ENCODE measurements at places on chromosomes 16 and 17.

DNA sequence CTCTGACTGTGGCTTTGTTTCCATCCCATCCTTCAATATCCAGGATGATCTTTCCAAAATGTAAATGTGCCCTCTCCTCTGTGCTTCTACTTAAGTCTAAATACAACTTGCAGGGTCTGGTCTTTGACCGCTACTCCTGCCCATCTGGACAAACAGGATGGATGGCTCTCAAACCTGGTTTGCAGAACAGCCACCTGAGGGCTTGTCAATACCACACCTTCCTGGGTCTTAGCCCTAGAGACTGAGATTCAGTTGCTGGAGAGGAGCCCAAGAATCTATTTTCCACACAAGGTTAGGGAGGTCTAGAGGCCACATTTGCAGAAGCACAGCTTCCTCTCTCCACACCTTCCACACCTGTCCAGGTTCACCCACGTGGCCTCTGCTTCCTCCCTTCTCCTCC is 1.9 kb upstream of the GRB7 start:
- DNase-seq, result no peak

GRCh38 chr17:17300624-17301568 is 2.3 kb upstream of the NT5M start:
- no peak for DNase-seq

GRCh38 chr17:21193031-21193430 is 20.9 kb downstream of the TMEM11 start:
- DNase-seq, result no peak

GRCh38 chr17:77973953-77974352 is 15.4 kb downstream of the TNRC6C start:
- no peak for DNase-seq

- DNase-seq, result no peak
Measured at GRCh38 chr16:67675999-67676398, 9.4 kb downstream of the C16orf86 start.

DNA sequence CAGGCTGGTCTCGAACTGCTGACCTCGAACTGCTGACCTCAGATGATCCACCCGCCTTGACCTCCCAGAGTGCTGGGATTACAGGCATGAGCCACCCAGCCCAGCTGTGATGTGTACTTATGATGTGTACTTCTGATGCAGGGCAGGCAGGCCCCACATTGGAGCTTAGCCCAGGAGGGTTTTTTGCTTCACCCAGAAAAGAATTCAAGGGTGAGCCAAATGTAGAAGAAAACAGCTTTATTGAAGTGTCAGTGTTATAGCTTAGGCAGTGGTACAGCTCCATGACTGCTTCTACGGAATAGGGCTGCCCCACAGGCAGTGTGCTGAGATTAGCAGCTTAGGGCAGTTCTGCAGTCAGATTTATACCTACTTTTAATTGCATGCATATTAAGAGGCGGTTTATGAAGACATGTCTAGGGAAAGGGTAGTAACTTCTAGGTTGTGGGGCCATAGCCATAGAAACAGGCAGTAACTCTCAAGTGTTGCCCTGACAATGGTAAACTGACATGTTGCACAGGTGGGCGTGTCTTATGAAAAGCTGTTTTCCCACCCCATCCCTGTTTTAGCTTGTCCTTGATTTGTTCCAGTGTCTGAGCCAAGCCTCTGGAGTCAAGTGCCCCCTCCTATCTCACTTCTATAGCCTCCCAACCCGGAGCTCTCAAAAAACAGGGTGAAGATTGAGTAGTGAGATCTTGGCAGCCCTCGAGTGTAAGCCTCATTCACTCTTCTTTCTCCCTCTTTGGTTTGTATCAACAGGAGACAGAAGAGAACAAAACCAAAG is 24.1 kb upstream of the POLR3E start:
- DNase-seq, result no peak

GRCh38 chr17:77872199-77872598 is 86.3 kb upstream of the TNRC6C start:
- DNase-seq, result no peak

DNA sequence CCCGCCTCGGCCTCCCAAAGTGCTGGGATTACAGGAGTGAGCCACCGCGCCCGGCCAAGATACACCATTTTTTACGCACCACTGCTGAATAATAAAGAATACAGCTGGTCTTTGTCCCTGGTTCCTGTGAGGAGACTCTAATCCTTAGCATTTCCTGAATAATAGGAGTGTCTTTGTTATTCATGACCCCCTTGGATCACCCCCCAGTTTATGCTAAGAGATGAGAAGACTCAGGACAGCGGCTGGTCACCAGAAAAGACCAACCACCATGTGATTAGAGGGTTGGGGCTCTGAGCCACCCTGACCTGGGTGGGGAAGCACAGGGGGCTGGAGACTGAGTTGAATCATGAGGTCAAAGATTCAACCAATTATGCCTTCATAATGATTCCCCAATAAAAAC is 17.3 kb downstream of the PHLPP2 start:
- DNase-seq, result no peak

DNA sequence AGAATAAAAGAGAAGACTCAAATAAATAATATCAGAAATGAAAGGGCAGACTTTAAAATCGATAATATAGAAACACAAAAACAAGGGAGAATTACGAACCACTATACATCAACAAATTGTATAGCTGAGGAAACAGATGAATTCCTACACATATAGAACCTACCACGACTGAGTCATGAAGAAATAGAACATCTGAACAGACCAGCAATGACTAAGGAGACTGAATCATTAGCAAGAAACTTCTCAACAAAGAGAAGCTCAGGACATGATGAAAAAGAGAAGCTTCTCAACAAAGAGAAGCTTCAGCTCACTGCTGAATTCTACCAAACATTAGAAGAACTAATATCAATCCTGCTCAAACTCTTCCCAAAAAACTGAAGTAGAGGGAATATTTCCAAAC is 255.9 kb downstream of the CEP112 start:
- DNase-seq, result no peak

DNA sequence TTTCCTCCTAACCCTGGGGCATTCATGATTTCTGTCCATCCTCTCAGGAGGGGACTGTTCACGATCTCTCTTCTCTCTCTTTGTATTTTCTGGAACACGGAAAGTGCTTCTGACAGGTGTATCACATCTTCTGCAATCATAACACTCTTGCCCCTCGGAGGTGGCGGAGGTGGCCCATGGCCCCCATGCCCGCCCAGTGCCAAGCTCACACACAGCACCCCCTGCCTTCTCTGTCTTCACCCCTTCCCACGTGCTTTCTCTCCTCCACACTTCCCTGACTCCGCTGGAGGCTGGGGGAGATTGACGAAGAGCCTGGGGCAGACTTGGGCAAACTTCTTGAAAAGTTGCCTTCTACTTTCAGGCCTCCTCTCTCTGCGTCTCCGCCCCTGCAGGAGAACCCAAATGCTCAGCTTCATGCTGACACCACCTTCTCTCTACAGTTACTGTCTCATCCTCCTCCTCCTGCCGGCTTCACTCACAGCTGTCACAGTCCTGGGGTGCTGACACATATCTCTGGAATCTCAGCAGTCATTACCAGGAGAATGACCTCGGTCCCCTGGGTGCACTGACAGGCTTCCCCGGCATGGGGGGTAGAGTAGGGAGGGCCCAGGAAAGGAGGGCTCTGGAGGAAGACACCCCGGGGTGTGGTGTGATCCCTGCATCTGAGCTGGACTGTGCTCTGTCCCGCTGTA is 127.1 kb downstream of the ENGASE start:
- DNase-seq, result peak; percentile 8

DNA sequence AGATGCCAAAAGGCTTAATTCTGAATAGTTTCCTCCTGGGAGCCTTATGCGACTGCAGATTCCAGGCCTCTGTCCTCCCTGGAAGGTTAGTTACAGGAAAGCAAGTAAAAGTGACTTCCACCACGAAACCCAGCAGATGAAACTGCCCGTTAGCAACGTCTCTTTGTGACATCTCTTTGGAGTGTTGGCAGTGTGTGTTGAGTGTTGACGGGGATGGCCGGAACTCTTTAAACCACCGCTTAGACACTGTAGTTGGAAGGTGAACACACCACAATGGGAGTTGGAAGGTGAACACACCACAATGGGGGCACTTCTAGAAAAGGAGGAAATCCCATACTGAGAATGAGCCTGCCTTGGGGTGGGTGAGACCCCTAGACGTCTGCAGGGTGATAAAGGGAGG is 858 bp downstream of the SKAP1 start:
- no peak for DNase-seq

DNA sequence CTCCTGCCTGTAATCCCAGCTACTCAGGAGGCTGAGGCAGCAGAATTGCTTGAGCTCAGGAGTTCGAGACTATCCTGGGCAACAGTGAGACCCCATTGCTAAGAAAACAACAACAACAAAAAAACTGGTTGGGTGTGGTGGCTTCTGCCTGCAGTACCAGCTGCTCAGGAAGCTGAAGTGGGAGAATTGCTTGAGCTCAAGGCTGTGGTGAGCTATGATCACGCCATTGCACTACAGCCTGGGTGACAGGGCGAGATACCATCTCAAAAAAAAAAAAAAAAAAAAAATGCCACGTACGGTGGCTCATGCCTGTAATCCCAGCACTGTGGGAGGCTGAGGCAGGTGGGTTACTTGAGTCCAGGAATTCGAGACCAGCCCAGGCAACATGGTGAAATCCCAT is 34.1 kb downstream of the NME2 start:
- DNase-seq, result no peak

- DNase-seq, result no peak
Measured at GRCh38 chr17:38533866-38534497, 71.8 kb downstream of the SRCIN1 start.

DNA sequence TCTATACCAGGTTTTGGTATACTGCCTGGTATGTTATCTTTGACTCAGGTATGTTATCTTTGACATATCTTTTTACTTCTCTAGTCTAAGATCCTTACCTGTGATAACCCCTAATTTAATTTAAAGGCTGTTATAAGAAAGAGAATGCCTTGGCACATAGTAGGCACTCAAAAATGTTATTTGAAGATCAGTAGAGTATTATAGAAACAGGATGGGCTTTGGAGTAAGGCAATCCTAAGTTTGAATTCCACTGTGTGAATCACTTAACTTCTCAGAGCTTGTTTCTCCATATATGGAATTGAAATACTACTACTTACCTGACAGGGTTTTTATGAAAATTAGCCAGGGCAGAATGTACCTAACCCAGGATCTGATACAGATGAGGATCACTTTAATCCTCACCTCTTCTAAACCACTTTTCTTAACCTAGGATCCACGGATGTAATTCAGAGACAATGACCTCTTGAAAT is 1.2 kb downstream of the BRIP1 start:
- DNase-seq, result no peak

GRCh38 chr16:3045758-3046640 is at the start of gene MMP25:
MMP25 (plus strand) TSS chr16:3046561; CDS start chr16:3046918, 357 bp downstream.
- DNase-seq, result no peak

DNA sequence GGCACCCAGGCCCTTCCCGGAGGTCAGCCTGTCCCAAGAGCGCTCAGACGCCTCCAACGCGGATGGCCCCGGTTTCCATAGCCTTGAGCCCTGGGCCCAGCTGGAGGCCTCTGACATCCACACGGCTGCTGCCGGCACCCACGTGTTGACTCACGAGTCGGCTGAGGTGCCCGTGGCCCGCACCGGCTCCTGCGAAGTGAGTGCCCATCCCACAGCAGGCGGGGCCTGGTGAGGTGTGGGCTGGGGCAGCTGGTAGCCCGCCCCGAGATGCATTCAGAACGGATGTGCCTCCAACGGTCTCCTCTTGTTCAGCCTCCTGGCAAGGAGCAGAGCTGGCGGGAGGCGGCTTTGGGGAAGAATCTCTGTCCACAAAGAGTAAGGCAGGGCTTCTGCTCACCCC is 2.7 kb downstream of the WDR90 start:
- DNase-seq, result no peak

DNA sequence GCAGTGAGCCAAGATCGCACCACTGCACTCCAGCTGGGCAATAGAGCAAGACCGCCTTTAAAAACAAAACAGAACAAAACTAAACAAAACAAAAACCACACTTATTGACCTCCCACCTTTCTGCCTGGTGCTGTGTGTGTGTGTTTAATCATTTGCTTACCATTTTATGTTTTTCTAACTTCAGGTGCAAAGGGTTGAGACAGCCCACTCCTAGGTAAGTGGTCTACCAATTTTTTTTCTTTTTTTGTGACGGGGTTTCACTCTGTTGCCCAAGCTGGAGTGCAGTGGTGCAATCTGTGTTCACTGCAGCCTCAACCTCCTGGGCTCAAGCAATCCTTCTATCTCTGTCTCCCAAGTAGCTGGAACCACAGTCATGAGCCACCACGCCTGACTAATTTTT is 65.8 kb downstream of the SALL1 start:
- DNase-seq, result no peak

DNA sequence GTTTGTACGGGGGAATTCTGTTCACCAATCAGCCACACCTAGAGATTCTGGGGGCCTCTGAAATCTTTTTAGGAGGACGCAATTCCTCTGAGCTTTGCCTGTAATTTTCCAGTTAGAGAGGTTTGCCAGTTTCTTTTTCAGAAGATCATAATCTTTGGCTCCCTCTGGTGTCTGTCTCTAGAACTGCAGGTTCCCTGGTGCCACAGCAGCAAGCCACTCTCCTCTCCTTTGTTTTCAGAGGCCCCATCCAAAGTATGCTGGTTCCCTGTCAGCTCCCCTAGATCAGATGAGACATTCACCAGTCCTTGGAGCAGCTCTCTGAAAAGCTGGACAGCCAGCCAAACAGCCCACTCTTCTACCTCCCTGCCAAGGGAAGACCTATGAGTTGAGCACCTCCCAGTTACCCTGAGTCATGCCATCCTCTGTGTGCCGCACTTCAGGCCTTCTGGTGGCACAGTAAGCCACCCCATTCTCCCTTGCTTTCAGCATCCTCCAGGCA is 36.1 kb downstream of the RNF112 start:
- peak; percentile 49 for DNase-seq

- no peak for DNase-seq
Measured at GRCh38 chr16:48025359-48025758, 130.4 kb downstream of the ABCC12 start.

GRCh38 chr16:56697456-56698155 is 15.3 kb downstream of the MT1X start:
- DNase-seq, result no peak

DNA sequence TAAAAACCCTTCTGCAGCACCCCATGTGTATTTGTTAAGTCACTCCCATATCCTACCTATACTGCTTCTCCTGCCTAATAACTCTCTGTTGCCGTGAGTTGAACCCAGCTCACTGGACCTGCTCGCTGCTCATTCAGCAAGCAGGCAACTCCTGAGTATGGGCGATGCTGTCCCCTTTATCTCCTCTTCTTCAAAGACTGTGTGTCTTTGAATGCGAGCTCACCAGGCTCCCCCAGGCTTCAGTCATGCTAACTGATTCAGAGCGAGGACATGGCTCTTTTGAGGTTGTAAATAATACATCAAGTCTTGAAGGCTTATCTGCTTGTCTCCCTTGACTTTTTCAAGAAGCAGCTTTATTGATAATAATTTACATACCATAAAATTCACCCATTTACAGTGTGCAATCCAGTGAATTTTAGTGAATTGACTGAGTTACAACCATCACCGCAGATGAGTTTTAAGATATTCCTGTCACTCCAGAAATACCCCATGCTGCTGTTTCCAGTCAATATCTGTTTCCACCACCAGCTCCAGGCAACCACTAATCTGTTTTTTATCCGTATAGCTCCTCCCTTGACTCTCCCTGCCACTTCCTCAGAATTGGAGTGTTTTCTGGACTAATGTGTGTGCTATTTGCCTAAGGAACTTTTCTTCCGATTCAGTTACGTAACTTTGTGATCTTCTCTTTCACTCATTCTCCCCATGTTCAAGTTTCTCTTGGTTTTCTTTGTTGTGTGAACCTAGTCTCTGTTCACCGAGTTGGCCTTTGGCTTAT is 132.2 kb downstream of the SPECC1 start:
- no peak for DNase-seq
